ENCODE measurements at places on chromosomes 11 and 22.
A peak's percentile ranks its signal among the peaks of the same experiment; 100 is the strongest.

GRCh38 chr11:99893811-99894210, 793.3 kb upstream of the ARHGAP42 start:
- no peak for DNase-seq

GRCh38 chr11:88174709-88175568, at the start of gene RAB38:
Gene RAB38, minus strand, starts transcription at chr11:88175443. Its CDS starts 59 bp downstream, at chr11:88175384.
- DNase-seq = no peak

GRCh38 chr11:111173221-111173620, 72.3 kb upstream of the POU2AF2 start:
- no peak for DNase-seq

DNA sequence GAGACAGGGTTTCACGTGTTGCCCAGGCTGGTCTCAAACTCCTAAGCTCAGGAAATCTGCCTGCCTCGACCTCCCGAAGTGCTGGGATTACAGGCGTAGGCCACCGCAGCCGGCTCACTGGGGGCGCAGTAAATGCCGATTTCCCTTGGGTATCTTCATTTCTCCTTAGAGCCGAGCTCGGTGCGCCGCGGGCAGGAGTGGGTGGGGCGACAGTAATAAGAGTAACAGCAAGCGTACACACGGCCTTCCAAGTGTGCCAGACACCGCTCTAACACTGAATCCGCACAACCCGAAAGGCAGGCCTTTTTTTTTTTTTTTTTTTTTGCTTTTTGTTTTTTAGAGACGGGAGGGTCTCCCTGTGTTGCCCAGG, 500 bp upstream of the ADSL start:
- DNase-seq = no peak

DNA sequence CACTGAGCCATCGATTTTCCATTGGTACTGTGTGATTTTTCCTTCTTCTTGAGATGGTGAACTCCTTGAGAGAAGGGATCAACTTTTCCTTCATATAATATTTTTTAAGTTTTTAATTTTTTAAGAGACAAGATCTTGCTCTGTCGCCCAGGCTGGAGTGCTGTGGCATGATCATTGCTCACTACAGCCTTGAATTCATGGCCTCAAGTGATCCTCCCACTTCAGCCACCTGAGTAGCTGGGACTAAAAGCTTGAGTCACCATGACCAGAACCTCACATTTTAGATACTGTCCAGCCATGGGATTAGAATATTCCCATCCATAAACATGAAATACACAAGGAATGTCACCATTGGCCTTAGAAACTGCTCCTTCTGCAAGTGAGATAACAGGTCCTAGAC, 66.9 kb upstream of the CHRM4 start:
- no peak for DNase-seq

- DNase-seq = no peak
These were observed 1.1 kb upstream of the C11orf65 start for GRCh38 chr11:108468478-108468864.

- no peak for DNase-seq
These were observed 201.3 kb upstream of the BLID start for GRCh38 chr11:122317305-122317704.

DNA sequence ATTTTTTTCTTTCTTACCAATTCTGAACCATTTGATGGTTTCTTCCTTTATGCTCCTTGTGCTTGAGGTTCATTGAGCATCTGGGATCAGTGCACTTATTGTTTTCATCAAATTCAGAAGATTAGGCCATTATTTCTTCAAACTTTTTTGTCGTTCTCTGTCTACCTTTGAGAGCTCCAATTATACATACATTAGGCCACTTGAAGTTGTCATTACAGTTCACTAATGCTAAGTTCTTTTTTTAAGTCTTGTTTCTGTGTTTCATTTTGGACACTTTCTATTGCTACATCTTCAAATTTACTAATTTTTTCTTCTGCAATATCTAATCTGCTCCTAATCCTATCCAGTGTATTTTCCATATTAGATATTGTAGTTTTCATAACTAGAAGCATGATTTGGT, 40.8 kb downstream of the CDPF1 start:
- DNase-seq = no peak

GRCh38 chr11:61034111-61034510, 62.6 kb downstream of the CD6 start:
- DNase-seq = no peak

DNA sequence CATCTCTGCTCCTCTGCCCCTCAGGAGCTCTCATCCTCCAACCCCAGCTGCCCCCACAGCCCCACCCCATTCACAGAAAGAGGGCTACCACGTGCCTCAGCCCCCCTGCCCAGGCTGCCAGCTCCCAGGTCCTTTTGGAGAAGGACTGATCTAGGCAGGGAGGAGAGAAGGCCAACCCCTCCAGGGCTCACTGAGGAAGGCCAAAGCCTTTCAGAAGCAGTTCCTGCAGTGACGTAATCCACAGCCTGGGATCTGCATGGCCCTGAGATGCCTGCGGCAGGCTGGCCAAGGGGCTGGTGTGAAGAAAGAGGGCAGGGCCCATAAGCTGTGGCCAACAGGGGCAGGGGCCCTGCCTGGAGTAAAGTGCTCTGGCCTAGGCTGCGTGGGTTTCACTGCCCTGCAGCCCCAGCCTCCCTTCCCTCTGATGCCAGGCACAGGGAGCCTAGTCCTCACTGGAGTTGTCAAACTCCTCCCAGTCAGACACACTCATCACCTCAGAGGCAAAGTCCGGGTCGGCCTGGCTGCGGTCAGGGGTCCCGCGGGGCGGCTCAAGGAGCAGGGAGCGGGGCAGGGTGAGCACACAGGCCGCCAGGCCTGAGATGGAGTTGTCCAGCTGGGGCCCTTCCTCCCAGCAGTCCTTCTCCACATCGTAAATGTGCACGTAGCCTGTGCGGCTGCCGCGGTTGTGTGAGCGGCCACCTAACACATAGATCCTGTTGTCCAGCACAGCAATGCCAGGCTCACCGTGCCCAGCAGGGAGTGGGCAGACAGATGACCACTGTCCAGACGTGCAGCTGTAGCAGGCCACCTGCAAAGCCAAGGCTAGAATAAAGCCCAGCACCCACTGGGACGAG, 4.2 kb upstream of the SCARF2 start:
- no peak for DNase-seq

GRCh38 chr11:46247090-46247489, 30.4 kb upstream of the CREB3L1 start:
- peak; percentile 81 for DNase-seq

GRCh38 chr11:7651700-7652099, 21.6 kb downstream of the CYB5R2 start:
- DNase-seq = no peak

DNA sequence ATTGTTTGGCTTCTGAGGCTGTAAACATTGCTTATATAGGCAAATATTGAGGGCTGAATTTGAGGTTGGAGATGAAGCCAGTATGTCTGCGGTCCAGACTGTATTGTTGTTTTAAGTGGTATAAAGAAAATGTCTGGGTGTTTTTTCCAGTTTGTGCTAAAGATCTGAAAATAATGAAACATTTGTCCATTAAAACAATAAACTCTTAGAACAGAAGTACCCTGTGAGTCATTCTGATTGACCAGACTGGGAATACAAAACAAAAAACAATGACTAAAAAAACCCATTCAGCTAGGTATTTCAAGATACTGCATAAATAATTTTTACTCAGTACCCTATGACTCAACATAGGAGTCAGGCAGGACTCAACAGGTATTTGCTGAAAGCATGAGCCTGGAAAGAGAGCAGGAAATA, 20.4 kb downstream of the ALKBH8 start:
- no peak for DNase-seq

DNA sequence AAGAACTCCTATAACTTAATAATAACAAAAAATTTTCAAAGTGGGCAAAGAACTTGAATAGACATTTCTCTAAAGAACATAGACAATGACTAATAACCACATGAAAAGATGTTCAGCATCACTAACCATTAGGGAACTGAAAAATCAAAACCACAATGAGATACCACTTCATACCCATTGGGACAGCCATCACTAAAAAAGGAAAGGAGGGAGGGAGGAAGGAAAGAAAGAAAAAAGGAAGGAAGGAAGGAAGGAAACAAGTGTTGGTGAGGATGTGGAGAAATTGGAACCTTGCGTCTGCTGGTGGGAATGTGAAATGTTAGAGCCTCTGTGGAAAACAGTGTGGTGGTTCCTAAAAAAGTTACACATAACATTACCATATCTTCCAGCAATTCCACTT, 55.8 kb downstream of the MS4A13 start:
- DNase-seq = no peak

DNA sequence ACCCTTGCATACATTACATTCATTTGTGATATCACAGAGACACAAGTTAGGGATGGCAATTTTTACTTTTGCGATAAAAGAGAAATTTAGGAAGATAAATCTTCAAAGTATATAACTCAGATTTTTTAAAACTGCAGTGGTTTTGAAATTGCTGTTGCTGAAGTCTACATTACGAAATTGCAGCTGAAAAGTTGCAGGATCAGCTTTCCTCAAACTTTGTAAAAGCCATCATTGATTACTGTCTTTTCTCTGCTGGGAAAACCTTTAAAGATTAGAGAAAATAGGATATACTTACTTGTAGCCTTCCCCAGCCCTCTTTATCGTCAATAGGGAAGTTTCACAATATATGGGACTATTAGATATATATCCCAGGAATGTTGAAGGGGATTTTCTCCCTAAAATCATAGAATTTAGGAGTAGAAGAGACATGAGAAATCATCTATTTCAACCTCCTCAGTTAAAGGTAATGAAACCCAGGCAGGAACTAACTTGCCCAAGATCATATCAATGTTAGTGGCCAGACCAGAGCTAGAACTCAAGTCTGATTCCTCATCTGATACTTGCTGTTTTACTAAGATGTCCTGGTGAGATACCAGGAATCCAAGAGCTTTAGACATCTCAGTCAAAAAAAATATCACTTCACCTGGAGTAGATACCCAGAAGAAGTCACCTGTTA, 10.4 kb upstream of the AGBL2 start:
- no peak for DNase-seq

- no peak for DNase-seq
These were observed 1.5 kb downstream of the CCDC90B start for GRCh38 chr11:83284501-83285150.

GRCh38 chr11:57763568-57763967, 2.0 kb downstream of the CTNND1 start:
- DNase-seq = no peak

GRCh38 chr11:111937461-111937769, 272 bp downstream of the DIXDC1 start:
- no peak for DNase-seq

GRCh38 chr22:37428649-37429586, 1.6 kb upstream of the ELFN2 start:
- DNase-seq = peak; percentile 39

DNA sequence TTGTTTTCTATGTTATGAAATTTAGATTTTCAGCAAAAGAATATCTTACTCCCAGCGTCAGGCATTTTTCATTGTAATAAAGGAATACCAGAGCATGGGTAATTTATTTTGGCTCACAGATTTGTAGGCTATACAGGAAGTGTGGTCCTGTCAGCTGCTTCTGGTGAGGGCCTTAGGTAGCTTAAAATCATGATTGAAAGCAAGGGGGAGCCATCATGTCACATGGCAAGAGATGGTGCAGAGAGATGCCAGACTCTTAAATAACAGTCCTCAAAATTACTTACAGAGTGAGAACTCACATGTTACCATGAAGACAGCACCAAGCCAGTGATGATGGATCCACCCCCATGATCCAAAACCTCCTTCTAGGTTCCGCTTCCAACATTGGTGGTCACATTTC, 825.0 kb upstream of the CHORDC1 start:
- no peak for DNase-seq

DNA sequence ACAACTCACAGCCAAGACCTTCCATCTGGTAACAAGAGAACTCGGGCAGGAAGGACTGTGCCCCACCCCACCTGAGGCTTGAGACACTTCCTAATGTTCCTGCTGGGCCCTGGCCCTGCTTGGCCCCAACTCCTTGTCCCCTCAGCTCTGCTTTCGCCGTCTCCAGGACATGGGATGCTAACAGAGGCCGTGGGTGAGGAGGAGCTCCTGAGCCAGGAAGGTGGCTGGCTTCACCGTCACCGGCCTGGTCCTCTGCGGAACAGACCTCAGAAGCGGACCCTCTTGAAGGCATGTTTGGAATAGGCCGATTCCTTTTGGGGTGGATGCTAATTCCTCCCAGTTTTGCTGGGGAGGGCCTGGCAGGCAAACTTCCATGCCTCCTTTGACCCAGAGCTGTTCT, 154.3 kb downstream of the CACNA1I start:
- DNase-seq = no peak

DNA sequence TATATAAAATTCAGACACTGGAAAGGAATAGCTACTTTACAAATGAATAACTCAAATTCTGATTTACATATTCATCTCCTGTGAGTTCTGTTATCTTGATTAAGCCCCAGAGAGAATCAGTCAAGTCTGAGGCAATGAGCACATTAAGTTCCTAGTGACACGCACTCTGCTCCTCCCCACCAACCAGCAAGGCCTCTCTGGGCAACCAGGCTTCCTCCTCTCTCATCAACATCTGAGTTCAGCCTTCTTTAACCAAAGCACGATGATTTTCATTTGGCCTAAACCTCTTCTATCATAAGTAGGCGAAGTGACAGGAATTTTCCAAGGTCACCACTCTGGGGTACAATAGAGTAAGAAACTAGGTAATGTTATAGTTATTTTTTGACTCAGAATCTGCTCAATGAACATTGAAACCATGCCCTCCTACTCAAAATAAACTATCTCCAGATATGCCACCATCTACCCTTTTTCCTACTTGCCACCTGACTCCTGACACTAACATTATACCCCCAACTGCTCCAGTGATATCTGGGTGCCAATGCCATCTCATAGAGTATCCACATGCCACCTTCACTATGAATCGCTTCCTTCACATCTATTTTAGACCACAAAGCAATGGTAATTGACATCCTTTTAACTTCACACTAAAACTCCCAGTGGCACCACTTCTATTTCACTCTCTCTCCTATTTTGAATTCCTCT, 114.8 kb downstream of the FAM76B start:
- no peak for DNase-seq

- no peak for DNase-seq
These were observed 27.9 kb downstream of the GLB1L2 start for GRCh38 chr11:134359646-134360045.

All from NCI-H446 (cell line).